Tibial nerve (tissue), 4 donors: ENCODE measurements at places on chromosomes 1 and 21. TPM values are rescaled to one million over a fixed set of nuclear protein-coding genes. Genes with fewer than 3 reads are reported as not detected.
A peak's percentile ranks its signal among the peaks of the same experiment; 100 is the strongest.

DNA sequence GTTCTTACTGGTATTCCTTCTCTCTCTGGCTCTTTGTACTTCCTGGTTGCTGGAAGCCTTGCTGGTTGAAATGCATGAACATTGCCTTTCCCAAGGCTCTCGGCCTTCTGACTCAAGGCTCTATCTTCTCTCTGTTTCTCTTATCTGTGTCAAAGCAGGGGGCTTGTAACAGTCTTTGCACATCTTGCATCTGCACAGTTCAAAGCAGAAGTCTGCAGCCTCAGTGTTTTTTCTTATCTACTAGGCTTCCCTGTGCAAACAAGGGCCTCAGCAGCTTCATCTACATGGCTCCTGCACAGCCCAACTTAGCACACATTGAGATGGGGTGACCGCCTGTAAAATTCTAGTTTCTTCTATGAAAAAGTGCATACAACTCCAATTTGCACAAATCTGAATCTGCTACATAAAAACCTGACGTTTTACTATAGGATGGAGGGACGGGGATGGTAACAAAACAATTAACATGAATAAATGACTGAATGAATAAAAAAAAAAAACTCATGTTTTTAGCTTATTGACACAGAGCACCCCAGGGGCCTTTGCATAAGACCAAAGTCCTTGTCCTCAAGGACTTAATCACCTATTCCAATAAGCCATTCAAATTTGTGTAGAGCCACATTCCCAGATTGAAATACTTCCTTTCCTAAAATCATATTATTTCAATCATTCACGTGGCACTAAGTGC is 458.3 kb downstream of the LMO4 start:
- H3K27me3 ChIP-seq: no peaks in the 10 kb centered on the region
- no peak overlapping the region for H3K4me3 ChIP-seq
- no peak overlapping the region for H3K27ac ChIP-seq
- DNase-seq: no peak
- H3K4me1 ChIP-seq: no peaks in the 10 kb centered on the region

DNA sequence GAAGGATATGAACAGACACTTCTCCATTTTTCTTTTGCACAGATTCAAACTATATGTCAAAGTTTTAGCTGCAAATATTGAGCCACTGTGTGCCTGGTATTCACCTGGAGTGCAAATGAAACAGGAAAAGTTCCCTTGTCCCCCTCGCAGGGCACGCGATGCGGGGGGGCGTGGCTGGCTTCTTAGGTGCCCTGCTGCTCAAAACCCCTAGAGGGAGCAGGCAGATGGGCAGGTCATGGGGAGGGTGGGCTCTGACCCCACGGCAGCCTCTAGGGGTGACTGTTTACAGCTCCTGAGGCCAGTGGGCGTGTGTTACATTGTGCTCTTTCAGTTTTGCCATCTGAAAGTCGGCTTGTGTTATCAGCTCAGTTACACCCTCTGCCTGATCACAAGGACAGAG is 931.2 kb upstream of the B3GALT2 start:
- no peak overlapping the region for H3K4me3 ChIP-seq
- no peaks in the 10 kb centered on the region for H3K4me1 ChIP-seq
- no peak for DNase-seq
- H3K27ac ChIP-seq: no peak overlapping the region
- H3K36me3 ChIP-seq: no peaks in the 10 kb centered on the region

BRWD1 gene
- total RNA-seq: 83.3 TPM

ZNF683 gene
- not detected for total RNA-seq

AGT gene
- total RNA-seq: 2.7 TPM

DNA sequence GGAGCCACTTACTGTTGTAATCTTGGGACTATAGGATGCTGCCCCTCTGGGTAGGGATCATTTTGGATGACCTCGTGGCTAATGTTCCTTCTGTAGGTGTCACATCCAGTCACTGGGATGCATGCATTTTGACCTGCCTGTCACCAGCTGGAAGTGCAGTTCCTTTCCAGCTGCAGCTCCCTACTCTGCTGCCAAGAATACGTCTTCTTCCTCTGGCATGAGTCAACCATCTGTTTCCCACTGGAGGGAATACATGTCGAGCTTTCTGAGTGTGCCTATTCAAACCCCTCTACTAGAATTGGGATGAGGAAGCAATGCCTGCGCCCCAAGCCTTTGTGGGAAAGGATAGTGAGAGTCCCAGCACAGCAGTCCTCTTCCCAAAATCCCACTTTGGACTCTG is 415.5 kb upstream of the ADAMTS5 start:
- no peaks in the 10 kb centered on the region for H3K27me3 ChIP-seq
- H3K4me1 ChIP-seq: no peaks in the 10 kb centered on the region
- no peak overlapping the region for H3K4me3 ChIP-seq
- no peak overlapping the region for H3K27ac ChIP-seq
- H3K36me3 ChIP-seq: no peaks in the 10 kb centered on the region

DNA sequence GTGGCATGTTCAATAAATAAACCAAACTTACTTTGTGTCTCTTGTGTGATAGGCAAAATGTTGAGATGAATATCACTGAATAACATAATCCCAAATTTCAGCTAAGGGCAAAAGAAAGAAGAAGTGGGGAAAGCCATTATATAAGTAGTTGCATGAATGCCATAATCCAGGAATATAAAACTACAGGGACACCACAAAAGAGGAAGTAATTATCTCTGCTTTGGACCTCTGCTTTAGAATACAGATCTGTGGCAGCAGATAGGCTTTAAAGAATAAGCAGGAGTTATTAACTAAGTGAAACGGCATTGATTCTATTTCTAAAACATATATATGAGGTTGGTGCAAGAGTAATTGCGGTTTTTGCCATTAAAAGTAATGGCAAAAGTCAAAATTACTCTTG is 288.5 kb upstream of the SNX7 start:
- H3K4me1 ChIP-seq: no peaks in the 10 kb centered on the region
- DNase-seq: no peak
- no peak overlapping the region for H3K27ac ChIP-seq
- H3K4me3 ChIP-seq: no peak overlapping the region
- H3K36me3 ChIP-seq: no peaks in the 10 kb centered on the region

NPHS2 gene
- not detected for total RNA-seq

BRINP3 gene
- total RNA-seq: not detected

MEX3A gene
- 1.2 TPM for total RNA-seq

- DNase-seq: no peak
- H3K4me1 ChIP-seq: peaks cover 18% of the 10 kb centered on the region
- no peaks in the 10 kb centered on the region for H3K27me3 ChIP-seq
- no peak overlapping the region for H3K27ac ChIP-seq
Observed at GRCh38 chr1:157040802-157041201, 4.7 kb downstream of the ARHGEF11 start.

TRIM58 gene
- 3.9 TPM for total RNA-seq

DNA sequence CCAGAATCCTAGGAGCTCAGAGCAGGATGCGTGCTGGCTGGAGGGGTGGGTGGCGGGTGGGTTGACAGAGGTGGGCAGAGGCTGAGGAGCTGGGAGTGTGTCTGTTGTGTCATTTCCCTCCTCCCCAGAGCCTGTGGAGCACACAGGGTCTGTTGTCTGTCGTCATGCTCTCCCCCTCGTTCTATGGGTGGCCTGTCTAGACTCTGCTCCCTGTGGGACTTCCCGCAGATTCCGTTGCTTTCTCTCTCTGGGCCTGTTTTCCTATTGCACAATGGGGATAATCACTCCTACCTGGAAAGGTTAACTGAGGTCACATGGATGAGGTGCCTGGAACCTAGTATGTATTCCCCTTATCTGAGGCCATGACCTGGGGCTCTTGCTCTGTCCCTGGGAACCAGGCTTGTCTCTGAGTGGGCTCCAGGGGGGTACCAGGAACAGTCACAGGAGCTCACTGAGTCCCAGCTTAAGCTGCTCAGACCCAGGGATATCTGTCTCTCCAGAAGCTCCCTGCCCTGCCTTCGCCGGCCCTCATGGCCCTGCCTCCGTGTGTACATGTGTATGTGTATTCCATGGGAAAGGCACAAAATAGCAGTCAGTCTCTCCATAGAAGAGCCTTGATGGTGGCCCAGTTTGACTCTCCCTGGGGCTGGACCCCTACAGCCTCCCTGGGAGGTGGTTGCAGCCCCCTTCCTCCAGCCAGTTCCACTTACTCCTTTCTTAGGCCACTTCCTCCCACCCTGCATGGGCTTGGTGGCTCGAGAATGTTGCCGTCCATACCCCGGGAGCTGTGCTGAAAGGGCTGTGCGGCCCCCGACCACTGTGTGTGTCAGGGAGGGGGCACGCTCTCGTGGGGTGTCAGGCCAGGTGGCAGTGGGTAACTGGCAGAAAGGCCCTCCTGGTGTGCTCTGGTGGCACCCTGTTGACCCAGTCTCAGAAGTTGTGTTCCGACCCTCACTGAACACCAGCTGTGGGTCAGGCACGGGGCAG is 17.9 kb downstream of the PTPRF start:
- peak overlapping the region; percentile 60 for H3K27ac ChIP-seq
- no peaks in the 10 kb centered on the region for H3K27me3 ChIP-seq
- peaks cover 33% of the 10 kb centered on the region for H3K4me1 ChIP-seq
